Tibial nerve (tissue), 4 donors: ENCODE measurements at places on chromosomes 7 and 10. TPM values are rescaled to one million over a fixed set of nuclear protein-coding genes. Genes with fewer than 3 reads are reported as not detected.

GRCh38 chr7:80632139-80632538 is 6.3 kb upstream of the CD36 start:
- H3K4me3 ChIP-seq, result no peak overlapping the region
- no peak for DNase-seq

DNA sequence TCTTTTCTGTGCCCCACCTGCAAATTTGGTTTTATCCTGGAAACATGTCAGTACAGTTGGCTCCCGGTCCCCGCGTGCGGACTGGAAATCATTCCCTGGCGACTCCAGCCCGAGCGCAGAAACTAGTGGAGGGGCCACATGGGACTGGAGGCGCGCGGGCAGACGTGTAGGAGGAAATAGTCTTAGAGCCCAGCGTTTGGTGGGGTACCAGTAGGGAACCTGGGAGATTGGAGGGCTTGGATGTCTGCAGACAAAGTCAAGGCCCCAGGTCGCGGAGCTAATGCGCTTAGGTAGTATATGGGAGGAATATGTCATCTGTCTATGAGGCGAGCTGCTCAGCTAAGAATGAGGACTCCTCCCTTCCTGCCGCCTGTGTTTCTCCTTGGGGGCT is 1.3 kb downstream of the GALNT17 start:
- no peaks in the 10 kb centered on the region for H3K4me1 ChIP-seq
- H3K36me3 ChIP-seq, result no peaks in the 10 kb centered on the region
- DNase-seq, result no peak
- H3K27ac ChIP-seq, result peak overlapping the region; percentile 91

DNA sequence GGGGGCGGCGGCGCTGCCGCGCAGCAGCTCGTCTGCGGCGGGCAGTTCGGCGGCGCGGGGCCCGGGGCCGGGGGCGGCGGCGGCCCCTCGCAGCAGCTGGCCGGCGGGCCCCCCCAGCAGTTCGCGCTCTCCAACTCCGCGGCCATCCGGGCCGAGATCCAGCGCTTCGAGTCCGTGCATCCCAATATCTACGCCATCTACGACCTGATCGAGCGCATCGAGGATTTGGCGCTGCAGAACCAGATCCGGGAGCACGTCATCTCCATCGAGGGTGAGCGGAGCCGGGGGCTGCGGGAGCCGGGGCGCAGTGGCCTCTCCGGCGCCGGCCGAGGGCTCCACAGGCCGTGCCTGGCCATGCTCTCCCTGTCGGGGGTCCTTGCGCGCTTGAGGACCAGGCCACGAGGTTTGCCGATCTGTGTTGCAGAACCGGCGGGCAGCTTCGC is 548 bp downstream of the AGAP3 start:
- no peaks in the 10 kb centered on the region for H3K36me3 ChIP-seq
- peak overlapping the region; percentile 71 for H3K4me3 ChIP-seq
- H3K27me3 ChIP-seq, result no peaks in the 10 kb centered on the region
- H3K27ac ChIP-seq, result peak overlapping the region; percentile 86
- H3K4me1 ChIP-seq, result peaks cover 46% of the 10 kb centered on the region

DNA sequence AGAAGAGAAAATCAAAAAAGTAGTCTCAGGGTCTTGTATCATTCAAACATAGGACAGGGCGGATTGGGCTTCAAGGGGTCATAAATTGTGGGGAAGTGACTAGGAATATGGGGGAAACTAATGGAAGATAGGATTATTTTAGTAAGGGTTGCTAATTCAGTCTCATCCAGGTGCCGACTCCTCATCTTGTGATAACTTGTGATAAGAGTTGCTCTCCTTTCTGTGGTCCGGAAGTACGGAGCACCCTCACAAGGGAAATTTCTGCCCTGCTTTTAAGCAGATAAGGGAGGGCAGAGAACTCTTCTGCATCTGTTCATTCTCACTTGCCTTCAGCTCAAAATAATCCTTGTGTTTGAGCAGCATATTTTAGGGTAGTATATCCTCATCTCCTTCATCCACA is 436.4 kb upstream of the LRGUK start:
- no peak overlapping the region for H3K4me3 ChIP-seq
- DNase-seq, result no peak
- H3K27me3 ChIP-seq, result no peaks in the 10 kb centered on the region
- H3K27ac ChIP-seq, result no peak overlapping the region

EN2 gene
- total RNA-seq, result under 0.01 TPM

SPDYE2B gene
- not detected for total RNA-seq

DNA sequence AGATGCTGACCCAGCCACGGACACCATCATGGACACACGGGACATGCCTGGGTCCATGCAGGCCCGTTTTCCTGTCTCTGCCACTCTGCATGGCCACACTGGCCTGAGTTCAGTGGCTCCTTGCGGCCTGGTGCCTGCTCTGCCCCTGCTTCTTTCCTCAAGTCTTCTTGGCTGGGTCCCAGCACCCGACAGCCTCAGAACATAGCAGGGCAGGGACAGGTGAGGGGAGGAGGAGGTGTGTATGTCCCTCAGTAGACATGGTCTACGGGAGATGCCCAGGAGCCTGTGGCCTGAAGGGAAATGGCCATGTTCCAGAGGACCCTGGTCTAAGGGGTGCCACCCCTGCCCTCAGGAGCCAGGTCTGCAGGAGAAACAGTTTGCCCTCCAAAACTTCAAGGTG is 2.2 kb upstream of the AQP1 start:
- no peak overlapping the region for H3K4me3 ChIP-seq
- no peaks in the 10 kb centered on the region for H3K36me3 ChIP-seq
- H3K4me1 ChIP-seq, result peaks cover 41% of the 10 kb centered on the region
- no peaks in the 10 kb centered on the region for H3K27me3 ChIP-seq
- H3K27ac ChIP-seq, result no peak overlapping the region

GRCh38 chr7:69849268-69849667 is 251.0 kb downstream of the AUTS2 start:
- no peak overlapping the region for H3K27ac ChIP-seq
- no peak for DNase-seq
- H3K4me3 ChIP-seq, result no peak overlapping the region
- H3K36me3 ChIP-seq, result no peaks in the 10 kb centered on the region
- H3K27me3 ChIP-seq, result no peaks in the 10 kb centered on the region

GLI3 gene
- total RNA-seq, result 12.6 TPM

DMBT1 gene
- not detected for total RNA-seq

SH2D4B gene
- total RNA-seq, result not detected
